ENCODE measurements at places on chromosomes 6 and 20. TPM values are rescaled to one million over a fixed set of nuclear protein-coding genes. Genes with fewer than 3 reads are reported as not detected.

Gene SLC16A10
- polyA plus RNA-seq = 0.15 TPM

Gene NOX3
- polyA plus RNA-seq = not detected

Gene IMPG1
- polyA plus RNA-seq = not detected

- H3K27me3 ChIP-seq = no peaks in the 10 kb centered on the region
- no peak overlapping the region for H3K4me3 ChIP-seq
- no peak for DNase-seq
- no peak overlapping the region for H3K27ac ChIP-seq
- no peaks in the 10 kb centered on the region for H3K36me3 ChIP-seq
- H3K4me1 ChIP-seq = peaks cover 13% of the 10 kb centered on the region
These were observed 123.6 kb downstream of the ATXN1 start for GRCh38 chr6:16637635-16638034.

- H3K36me3 ChIP-seq = no peaks in the 10 kb centered on the region
- no peak overlapping the region for H3K4me3 ChIP-seq
- peaks cover 9% of the 10 kb centered on the region for H3K27me3 ChIP-seq
- no peak for DNase-seq
- no peaks in the 10 kb centered on the region for H3K4me1 ChIP-seq
These were observed 100.9 kb downstream of the RNASET2 start for GRCh38 chr6:166855416-166855815.

- H3K27ac ChIP-seq = no peak overlapping the region
- no peak overlapping the region for H3K4me3 ChIP-seq
- H3K4me1 ChIP-seq = no peaks in the 10 kb centered on the region
- no peaks in the 10 kb centered on the region for H3K27me3 ChIP-seq
- DNase-seq = no peak
- H3K36me3 ChIP-seq = no peaks in the 10 kb centered on the region
These were observed 355.1 kb downstream of the HAO1 start for GRCh38 chr20:7585126-7585679.

DNA sequence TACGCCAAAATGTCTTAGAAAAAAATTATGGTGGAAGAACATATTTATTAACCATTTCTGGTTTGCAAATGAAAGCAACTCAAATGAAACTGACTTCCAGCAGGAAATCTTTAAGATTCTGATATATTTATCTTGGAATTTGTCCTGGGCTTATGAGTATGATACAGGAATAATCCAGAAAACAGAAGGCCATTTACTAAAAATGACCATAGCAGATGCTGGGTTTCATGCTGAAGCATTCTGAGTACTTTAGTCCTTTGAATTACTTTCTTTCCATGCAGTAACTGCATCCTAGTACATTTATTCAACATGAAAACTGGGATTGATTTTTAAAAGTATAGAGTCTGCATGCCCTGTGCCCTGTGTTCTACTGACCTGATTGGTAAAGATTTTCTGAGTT is 172.4 kb downstream of the CLVS2 start:
- no peaks in the 10 kb centered on the region for H3K4me1 ChIP-seq
- H3K27me3 ChIP-seq = no peaks in the 10 kb centered on the region
- no peak overlapping the region for H3K4me3 ChIP-seq
- no peaks in the 10 kb centered on the region for H3K36me3 ChIP-seq

- H3K27ac ChIP-seq = peak overlapping the region; percentile 100
- peaks cover 4% of the 10 kb centered on the region for H3K27me3 ChIP-seq
- H3K4me3 ChIP-seq = peak overlapping the region; percentile 97
- peak; percentile 17 for DNase-seq
These were observed 1.3 kb downstream of the BLCAP start for GRCh38 chr20:37526238-37526838.

DNA sequence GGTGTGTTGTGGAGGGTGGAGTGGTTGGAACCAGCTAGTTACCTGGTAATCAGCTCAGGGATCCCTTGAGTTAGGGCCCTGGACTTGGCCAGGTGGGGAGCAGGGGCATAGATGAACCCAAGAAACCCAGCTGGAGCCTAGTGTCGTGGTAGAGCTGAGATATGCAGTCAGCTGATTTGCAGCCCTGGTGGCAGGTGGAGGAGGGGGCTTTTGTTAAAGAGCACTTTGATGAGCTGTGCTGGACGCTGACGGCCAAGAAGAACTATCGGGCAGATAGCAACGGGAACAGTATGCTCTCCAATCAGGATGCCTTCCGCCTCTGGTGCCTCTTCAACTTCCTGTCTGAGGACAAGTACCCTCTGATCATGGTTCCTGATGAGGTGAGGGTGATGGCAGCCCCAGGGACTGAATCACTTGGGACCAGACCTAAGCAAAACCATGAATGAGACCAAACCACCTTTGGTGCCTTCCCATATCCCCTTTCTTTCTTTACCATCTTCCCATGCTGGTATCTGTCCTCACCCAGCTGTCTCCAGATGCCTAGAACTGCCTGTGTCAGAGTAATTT is 12.7 kb downstream of the DEF6 start:
- DNase-seq = no peak
- peaks cover 48% of the 10 kb centered on the region for H3K4me1 ChIP-seq
- H3K27me3 ChIP-seq = no peaks in the 10 kb centered on the region
- peaks cover 25% of the 10 kb centered on the region for H3K36me3 ChIP-seq

- DNase-seq = no peak
- H3K27ac ChIP-seq = no peak overlapping the region
- no peaks in the 10 kb centered on the region for H3K36me3 ChIP-seq
- H3K27me3 ChIP-seq = no peaks in the 10 kb centered on the region
- no peaks in the 10 kb centered on the region for H3K4me1 ChIP-seq
- no peak overlapping the region for H3K4me3 ChIP-seq
These were observed 21.2 kb upstream of the HLA-DQA1 start for GRCh38 chr6:32615885-32616532.

- peak overlapping the region; percentile 94 for H3K27ac ChIP-seq
- H3K4me3 ChIP-seq = peak overlapping the region; percentile 4
- H3K27me3 ChIP-seq = no peaks in the 10 kb centered on the region
- peaks cover 41% of the 10 kb centered on the region for H3K4me1 ChIP-seq
These were observed 8.9 kb upstream of the TNFRSF6B start for GRCh38 chr20:63687419-63688178.

DNA sequence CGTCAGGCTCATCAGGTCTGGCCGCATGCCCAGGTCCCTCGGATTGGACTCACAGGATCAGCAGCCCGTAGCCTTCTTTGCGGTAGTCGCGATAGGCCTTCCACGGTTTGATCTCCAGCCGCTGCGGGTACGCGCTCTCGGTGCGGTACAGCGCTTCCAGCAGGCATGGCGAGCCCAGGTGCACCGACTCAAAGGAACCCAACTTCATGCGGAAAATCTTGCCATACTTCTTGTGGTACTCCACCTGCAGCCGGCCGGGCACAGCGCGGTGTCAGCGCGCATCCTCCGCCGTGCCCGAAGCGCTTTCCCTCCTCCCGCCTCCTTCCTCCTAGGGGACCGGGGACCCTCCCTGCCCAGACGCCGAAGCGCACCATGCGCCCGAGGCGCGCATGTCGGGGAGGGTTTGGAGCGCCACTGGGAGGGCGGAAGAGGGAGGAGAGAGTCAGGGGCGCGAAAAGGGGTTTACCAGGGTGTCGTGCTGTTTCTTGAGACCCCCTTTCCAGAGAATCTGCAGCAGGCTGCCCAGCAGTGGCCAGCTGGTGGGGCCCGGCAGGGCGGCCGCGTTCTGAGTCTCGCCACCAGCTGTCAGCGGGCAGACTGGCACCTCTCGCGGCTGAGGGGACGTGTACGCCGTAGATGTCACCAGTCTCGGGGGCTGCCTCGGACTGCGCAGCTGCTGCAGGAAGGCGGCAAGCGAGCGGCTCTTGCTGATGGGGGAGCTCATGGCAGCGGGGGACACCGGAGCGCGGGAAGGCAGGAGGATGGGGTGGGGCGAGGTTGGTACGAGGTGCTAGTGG is 732 bp downstream of the CYP24A1 start:
- DNase-seq = no peak
- H3K36me3 ChIP-seq = no peaks in the 10 kb centered on the region
- H3K27me3 ChIP-seq = peaks cover 63% of the 10 kb centered on the region

DNA sequence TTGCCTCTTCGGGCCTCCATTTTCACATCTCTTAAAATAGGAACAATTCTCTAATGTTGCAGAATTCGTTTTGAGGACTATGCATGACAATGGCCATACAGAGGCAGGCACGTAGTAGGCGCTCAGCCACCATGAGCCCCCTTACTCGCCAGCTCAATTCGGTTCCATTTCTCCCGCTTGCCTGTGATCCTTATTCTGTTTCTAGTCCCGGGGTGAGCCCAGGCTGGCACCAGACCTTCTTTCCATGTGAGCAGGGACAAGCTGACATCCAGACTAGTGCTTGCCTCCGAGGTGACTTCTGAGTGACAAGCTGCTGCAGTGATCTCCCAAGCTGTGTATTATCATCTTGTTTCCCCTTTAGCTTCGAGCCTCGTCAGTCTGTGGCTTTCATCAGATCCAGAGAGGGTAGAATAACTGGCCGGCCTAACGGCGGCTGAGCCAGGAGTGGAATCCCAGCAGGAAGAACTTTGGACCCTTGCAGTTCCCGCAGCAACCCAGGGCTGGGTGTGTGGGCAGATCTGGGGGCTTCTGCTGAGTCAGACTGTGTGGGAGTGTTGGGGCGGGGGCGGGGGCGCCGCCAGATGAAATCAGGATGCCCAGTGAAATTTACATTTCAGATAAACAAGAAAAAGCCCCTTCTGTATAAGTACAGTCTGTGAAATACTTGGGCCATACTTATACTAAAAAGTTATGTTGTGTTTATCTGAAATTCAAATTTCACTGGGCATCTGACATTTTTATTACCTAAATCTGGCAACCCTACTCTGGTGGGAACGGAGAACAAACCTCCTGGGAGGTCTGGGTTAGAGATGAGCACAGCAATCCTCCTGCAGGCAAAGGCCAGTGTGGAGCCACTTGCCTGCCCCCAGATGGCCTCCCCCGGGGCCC is 10.9 kb downstream of the BANF2 start:
- DNase-seq = no peak
- H3K4me1 ChIP-seq = no peaks in the 10 kb centered on the region
- H3K4me3 ChIP-seq = no peak overlapping the region
- no peak overlapping the region for H3K27ac ChIP-seq
- H3K36me3 ChIP-seq = no peaks in the 10 kb centered on the region
